PC-9 (cell line): ENCODE measurements at places on chromosomes 4 and X. TPM values are rescaled to one million over a fixed set of nuclear protein-coding genes. Genes with fewer than 3 reads are reported as not detected.

DNA sequence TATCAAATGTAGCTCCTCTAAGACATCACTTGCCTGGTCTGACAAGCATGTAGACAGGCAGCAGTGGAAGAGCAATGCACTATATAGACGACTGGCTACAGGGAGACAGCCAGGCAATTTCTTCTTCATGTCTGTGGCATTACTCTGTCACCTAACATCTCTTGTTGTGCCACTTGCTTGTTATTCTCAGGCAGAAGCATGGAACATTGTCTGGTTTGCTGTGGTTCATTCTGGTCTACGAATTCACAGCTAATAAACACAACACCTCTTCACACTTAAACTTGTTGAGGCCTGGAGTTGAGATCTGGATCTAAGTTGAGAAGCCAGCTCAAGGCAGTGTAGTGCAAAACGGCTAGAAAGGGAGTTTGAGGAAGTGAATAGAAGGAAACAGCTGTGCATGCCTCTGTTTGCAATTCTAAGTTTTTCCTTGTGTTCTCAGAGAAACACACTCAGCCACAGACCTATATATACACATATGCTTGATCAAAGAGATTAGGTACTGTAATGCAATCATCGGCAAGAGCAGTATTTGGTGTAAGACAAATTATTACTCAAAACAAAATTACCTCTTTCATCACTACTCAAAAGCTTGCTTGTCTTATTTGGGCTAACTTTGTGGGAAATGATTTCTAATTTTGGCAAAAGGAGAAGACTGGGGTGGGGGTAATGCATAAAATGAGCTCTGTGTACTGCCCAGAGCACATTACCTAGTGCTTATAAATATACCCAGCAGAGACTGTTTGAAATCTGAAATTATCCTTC lies 243.8 kb downstream of the PPP3CA start:
- DNase-seq, result no peak

Gene FGB
- total RNA-seq, result not detected in 2 replicates

Gene BTK
- not detected in 2 replicates for total RNA-seq

Gene ZNF711
- total RNA-seq, result not detected in 2 replicates

- no peak for DNase-seq
Observed at GRCh38 chr4:3269991-3270611, 21.1 kb downstream of the MSANTD1 start.

DNA sequence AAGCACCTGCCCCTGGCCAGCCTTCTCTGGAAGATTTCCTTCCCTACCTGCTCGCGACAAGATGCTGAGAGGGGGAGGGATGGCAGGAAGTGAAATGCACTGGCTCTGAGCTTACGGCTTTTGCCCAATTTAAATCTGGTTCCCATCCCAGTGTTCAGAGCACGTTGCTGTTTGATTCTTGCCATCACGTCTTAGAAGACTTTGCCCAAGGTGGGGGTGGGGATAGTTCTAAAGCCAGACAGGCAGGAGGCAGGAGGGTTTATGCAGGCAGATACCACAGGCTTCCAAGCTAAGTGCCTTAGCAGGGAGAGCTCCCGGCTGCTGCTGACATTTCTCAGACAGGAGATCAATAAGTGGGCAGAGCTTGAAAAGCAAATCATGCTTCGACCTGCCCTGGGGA lies 393.9 kb downstream of the MID1IP1 start:
- DNase-seq, result no peak

- no peak for DNase-seq
Observed at GRCh38 chrX:20461576-20461975, 194.9 kb upstream of the RPS6KA3 start.

- no peak for DNase-seq
Observed at GRCh38 chr4:1247864-1248244, 1.1 kb downstream of the CTBP1 start.

- no peak for DNase-seq
Observed at GRCh38 chrX:136273986-136274385, 22.8 kb upstream of the MAP7D3 start.

- DNase-seq, result peak; percentile 73
Observed at GRCh38 chrX:107823042-107823441, 2.6 kb upstream of the MID2 start.

Gene WAS
- 0.22 TPM in 1 of 2 replicates, not detected in the other for total RNA-seq

Gene CPE
- total RNA-seq, result 1.3 and 1.4 TPM in 2 replicates

DNA sequence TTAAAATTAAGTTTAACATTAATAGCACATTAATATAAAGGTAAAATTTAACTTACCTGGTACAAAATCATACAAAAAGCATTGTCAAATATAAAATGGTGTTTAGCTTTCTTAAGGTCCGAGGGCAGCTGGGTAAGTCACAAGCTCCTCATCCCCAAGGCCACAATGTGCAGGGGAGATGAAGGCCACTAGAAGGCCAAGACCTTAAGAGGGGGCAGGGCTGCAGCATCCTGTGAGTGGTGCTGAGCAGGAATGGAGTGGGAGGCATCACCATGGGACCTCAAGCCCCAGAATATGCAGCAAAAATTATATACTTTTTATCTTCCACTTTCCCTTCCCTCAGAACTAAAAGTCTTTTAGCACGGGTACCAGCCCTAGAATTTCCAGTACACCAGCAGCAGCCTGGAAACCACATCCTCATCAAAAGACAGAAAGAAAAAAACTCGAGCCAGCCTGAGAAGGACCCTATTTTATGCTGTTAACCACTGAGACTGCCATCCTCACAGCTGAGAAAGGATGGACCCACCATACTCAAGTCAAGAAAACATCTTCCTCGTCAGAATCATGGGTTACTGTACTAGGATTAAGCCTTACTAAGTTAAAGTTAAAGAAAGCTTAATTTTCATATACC lies 13.0 kb upstream of the RHOXF2 start:
- no peak for DNase-seq

- no peak for DNase-seq
Observed at GRCh38 chr4:16760617-16761363, 137.7 kb downstream of the LDB2 start.

DNA sequence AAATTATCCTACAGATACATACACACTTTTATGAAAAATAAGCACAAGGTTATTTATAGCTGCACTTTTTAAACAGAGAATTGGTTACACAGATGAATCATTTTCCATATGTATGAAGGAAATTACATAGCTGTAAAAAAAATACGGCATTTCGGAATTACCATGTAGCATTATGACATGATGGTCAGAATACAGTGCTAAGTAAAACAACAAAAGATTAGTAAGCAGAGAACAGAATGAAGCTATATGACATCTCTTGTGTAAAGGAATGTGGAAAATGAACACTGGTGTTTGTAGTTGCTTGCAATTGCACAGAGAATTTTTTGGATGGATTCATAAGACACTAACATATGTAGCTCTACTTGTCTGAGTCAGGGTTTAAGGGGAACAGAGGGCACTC lies 1222.0 kb upstream of the PRKX start:
- no peak for DNase-seq

DNA sequence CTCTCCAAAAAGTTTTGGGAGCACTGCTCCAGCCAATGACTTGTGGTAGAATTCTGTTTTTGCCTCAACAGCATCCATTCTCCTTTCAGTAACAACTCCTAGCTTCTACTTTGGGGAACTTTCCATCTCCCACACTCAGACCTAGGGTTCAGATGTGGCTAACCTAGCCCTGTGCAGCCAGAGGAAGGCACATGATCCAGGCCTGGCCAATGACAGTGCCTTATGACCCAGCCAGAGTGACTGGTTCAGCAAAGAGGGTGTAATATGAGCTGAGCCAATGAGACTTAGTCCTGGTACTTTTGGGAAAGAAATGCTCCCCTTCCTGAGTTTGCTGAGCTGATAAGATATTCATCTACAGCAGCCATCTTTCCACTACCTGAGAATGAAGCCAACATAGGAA lies 5.4 kb upstream of the USP46 start:
- no peak for DNase-seq

Gene MAGEA8
- total RNA-seq, result not detected in 2 replicates

GRCh38 chrX:50942471-50942870 lies 31.9 kb downstream of the BMP15 start:
- DNase-seq, result no peak

DNA sequence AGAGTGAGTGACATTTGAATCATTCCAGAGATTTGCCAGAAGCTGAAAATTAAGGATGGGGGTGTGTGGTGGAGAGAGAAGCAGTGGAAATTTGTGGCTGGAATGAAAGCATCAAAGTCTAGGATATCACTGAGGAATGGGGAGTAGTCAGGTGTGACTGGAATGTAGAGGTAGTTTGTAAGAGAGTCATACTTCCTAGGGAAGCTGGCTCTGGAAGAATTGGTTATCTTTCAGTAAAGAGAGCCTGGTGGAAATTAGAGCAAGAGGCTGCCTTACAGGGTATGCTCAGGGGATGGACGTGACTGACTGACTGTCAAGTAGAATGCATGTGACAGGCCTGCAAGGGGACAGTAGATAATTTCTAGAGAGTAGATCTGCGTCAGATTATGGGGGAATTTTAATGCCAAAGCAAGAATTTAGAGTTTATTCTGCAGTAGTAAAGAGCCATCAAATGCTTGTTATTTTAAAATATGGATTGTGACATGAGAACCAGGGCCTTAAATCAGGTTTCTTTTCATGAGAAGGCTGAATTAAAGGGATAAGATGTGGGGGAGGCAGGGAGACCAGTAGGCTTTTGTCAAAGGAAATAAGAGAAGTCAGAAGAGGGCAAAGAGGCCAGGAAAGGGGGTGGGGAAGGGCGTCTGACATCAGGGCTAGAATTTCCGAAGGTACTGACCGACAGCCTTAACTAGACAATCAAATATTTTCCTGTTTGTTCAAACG lies 109.9 kb downstream of the AFF1 start:
- no peak for DNase-seq

Gene LINC00632
- 0.20 and 0.46 TPM in 2 replicates for total RNA-seq

DNA sequence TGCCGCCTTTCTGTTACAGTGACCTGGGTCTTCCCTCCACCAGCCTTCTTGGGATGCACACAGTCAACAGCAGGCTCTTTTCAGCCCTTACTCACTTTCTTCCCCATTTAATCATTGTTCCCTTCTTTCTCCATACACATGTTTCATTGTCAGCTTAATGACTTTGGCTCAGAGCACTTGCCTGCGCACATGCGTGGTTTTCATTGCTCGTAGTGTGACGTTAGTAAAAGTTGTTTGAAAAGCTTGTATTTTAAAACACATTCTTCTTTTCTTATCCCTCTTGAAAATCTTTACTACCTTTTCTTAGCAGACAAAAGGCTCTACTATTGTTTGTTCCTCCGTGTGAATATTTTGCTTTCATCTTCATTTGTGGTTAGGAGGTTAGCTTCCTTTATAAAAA lies 19.7 kb upstream of the SCOC start:
- DNase-seq, result no peak

Gene GAGE12E
- total RNA-seq, result not detected in 2 replicates

DNA sequence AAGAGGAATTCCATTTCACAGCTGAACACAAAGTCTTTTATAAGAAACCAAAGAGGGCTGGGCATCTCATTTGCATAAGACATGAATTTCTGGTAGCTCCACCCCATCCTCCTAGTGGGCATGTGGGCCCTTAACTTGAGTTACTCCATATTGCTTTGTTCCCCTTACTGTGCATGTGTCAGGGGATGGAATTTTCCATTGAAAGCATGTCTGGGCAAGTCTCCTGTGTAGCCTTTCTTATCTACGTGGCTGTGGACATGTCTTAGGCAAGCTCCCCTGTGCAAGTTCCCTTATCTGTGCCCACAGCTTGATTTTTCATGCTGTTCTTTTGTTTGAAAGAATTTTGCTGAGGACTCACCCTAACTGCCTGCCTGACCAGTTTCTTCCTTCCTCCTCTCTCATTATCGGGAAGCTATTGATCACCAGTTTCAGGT lies 123.5 kb upstream of the JADE1 start:
- DNase-seq, result no peak

Gene NEIL3
- total RNA-seq, result 15.0 and 16.2 TPM in 2 replicates

Gene SLC6A8
- total RNA-seq, result 37.6 and 40.5 TPM in 2 replicates

GRCh38 chrX:132592880-132593279 lies 104.0 kb upstream of the MBNL3 start:
- DNase-seq, result no peak

Gene TBC1D8B
- 2.8 and 5.3 TPM in 2 replicates for total RNA-seq

Gene EMCN
- total RNA-seq, result not detected in 2 replicates

DNA sequence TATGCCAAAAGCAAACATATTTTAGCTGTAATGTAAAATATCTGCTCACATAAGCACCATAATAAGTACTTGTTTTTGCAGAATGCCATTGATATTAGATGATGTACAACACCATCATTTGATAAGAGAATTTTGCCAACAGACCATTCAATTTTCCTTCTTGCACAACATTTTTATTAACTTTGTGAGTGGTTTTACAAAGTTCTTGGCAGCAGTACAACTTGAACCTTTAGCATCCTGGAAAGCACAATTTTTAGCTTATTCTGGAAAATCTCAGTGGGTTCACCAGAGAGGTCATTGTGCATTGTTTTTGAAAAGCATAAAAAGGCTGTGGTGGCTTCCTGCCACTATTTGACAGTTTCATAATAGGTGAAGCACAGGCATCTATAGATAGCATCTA lies 26.4 kb upstream of the REPS2 start:
- no peak for DNase-seq

- no peak for DNase-seq
Observed at GRCh38 chrX:123477673-123478072, 255.2 kb downstream of the THOC2 start.

DNA sequence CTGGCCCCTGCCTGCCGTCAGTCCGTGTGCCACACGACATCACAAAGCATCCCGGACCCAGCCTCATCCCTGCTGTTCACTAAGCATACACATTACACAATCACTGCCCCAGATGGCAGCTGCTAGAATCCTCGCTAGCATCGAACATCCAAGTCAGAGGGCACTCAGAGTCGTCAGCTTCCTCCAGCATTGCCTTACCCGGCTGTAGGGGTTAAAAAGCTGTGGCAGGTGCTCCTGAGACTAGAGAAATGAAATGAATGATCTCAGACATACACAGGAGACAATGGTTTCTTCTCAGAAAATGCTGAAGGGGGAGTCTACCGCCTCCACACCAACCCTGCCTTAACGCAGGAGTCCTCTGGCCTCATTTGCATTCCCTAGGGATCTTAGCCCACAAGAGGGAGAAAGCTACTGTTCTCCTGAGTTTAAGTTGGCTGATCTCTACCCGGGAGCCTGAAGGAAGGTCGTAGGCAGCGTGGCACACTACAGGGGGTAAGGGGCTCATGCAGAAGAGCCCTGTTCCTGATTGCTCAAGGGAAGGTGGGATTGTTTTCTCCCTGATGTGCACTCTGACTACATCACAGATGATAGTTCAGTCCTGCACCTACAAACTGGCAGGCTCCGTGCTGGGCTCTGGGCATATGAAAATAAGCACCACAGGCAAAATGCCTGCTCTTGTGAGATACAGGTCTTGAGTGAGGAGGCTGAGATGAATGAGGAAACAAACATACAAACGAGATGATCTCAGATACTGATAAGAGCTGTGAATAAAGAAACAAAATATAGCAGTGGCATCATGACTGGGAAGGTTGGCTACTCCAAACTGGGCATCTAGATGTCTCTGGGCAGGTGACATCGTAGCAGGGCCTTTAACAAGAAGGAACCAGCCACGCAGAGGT lies 2.6 kb upstream of the KIAA0232 start:
- peak; percentile 76 for DNase-seq
